ENCODE measurements at places on chromosomes 4 and X.

- DNase-seq, result no peak
Measured at GRCh38 chr4:56768763-56769162, 52.7 kb downstream of the SPINK2 start.

DNA sequence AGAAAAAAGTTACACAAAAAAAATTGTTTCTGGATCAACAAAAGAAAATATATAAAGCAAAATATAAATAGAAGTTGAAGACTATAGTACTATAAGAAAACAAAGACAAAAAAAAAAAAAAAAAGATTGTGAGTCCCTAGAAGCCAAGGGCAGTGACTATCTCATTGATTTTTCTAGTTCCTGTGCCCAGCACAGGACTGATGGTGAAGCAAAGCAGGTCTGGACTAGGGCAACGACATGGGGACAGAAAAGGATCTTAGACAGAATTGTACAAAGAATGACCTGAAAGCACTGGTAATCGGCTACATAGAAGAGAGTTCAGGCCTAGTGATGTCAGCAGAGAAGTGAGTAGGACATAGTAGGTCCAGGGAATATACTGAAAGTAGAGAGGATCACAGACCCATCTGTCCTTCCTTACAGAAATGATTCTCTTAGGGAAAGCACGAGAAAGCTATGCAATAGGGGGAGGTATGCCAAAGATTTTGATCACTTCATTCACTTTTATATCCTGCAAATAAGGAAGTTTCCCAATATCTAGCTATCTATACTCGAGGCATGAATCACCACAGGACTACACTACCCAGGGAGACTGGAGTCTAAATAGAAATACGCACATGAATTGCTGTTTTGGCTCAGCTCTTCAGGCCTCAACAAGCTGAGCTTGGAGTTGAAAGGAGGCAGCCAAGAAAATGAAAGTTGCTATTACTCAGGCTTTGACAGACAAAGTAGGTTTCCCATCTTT lies 230.9 kb upstream of the GPC4 start:
- DNase-seq, result no peak

GRCh38 chr4:184450045-184450444 lies 24.3 kb downstream of the IRF2 start:
- DNase-seq, result no peak

DNA sequence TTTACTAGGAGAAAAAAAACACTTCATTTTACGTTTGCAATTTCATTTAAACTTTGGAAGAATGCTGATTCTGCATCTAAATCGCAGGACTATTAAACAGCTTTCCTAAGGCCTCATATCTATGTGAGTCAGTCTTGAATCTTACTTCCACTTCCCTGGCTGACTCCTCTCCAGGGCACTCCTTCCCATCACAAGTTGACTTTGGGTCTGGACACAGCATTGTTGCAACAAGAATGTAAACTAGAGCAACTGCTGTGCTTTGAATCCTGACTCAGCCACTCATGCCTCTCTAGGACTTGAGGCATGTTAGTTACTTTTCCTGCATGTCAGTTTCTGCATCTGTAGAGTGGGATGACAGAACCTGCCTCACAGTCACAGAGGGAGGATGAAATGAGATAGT lies 413.8 kb downstream of the FAT4 start:
- no peak for DNase-seq

- DNase-seq, result no peak
Measured at GRCh38 chr4:71270901-71271300, 67.9 kb upstream of the SLC4A4 start.

DNA sequence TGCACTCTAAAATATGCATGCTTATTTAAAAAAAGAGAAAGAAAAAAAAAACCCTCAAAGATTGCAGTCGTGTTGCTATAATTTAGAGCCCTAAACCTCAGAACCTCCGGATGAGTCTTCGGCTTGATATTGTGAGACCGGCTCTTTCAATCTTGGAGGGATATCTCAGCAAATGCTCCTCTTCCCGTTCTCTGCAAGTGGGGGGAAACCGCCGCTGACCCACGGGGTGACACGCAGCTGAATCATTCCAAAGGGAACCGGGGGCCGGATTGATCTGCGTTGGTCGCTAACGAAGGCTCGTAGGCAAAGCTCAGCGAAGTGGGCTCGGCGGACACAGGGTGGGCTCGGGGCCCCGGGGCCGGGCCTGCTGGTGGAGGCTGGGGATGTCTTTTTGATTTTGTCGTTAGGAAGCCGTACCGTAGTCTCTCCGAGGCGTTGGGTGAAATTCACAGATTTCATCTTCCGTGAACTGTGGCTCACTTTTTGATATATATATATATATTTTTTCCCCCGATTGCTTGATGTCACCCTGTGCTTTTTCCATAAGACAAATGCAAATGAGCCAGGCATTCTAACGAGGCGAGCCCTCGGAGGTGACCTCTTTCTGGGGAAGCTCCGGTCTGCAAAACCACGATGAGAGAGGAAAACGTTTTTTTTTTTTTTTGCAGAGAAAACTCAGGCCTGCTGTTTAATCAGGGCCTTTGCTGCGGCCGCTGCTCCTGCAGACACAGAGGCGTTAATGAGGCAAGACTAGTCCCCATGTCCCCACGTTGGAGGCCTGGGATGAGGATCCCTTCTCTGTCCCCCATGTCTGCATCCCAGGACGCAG lies 110.7 kb upstream of the PPP2R3B start:
- no peak for DNase-seq

GRCh38 chr4:152591876-152592275 lies 56.0 kb upstream of the FBXW7 start:
- DNase-seq, result no peak

GRCh38 chrX:12901486-12901885 lies 4.9 kb upstream of the TLR8 start:
- no peak for DNase-seq

GRCh38 chr4:61468024-61468720 lies 268.0 kb downstream of the ADGRL3 start:
- no peak for DNase-seq

DNA sequence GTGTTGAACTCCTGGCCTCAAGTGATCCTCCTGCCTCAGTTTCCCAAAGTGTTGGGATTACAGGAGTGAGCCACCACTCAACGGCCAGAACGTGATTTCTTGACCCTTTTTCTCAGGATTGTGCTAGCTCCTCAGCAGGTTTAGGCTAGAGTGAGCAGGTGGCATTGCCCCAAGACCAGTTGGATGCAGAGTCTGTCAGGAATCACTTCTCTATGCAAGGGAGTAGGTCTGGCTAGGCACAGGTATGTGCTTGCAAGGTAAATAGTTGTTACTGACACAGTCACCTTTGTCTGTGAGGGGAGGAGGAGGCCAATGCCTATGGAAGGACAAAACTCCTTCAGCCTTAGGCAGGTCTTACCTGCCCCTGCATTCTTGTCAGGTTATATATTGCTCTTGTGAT lies 24.2 kb downstream of the SLC25A5 start:
- no peak for DNase-seq

DNA sequence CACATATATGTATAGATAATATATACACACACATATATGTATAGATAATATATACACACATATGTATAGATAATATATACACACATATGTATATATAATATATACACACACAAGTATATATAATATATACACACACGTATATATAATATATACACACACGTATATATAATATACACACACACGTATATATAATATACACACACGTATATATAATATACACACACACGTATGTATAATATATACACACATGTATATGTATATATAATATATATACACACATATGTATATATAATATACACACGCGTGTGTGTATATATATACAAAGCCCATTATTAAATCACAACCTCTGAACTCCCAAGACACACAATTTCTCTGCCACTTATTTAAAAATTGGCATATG lies 8.0 kb upstream of the UBE2K start:
- no peak for DNase-seq

GRCh38 chr4:15794426-15794825 lies 16.3 kb downstream of the CD38 start:
- no peak for DNase-seq

DNA sequence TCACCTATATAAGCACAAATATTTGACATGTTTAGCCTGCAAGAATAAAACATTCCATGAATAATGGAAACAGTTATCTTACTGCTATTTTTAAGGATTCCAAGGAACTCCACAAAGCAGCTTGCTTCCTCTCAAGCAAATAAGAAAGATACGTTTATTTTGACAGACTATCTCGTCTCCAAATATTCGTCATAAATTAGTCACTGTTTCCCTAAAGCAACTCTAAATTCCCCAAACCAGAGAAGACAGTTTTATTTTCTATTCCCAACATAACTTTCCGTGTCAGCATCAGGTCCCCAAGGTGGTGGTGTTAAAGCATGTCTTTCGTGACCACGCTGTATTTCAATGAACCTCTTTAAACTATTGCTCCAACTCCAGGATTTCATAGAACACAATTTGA lies 24.3 kb upstream of the DKK2 start:
- no peak for DNase-seq

DNA sequence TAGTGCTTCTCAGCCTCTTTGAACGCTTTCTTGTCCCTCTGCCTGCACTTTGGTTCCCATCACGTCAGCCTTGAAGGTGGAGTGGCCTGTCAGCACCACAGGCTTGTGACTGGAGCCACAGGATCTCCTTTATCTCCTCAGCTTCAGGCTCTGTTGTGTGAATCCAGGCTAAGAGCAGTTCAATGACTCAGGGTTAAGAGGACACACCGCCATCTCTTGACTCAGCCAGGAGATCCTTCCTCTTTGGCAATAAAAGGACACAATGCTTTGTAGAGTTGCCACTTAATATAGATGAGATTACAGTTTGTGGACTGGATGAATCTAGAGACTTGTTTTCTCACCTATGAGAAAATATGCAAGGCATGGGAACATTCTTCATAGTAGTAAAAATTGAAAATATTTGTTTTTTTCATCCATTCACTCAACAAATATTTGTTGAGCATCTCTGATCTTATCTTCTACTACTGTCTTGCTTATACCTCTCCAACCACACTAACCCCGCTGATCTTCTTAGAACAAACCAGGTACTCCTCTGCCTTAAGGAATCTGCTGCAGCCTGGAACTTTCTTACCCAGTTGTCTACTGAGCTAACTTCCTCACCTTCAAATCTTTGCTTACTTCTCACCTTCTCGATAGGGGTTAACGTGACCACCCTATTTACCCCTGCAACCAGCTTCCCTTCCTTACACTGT lies 62.3 kb downstream of the UCHL1 start:
- peak; percentile 28 for DNase-seq

DNA sequence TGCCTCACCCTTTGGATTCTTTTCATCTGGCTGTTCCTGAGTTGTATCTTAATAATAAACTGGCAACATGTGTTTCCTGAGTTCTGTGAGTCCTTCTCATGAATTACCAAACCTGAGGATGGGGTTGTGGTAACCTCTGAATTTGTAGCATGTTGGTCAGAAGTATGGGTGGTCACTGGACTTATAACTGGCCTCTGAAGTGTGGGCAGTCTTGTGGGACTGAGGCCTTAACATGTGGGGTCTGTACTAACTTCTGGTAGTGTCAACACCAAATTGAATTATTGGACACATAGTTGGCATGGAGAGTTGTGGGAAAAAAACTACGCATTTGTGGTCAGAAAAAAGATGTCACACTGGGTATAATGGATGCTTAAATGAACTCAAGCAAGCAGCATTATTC lies 45.0 kb upstream of the TNIP3 start:
- no peak for DNase-seq

DNA sequence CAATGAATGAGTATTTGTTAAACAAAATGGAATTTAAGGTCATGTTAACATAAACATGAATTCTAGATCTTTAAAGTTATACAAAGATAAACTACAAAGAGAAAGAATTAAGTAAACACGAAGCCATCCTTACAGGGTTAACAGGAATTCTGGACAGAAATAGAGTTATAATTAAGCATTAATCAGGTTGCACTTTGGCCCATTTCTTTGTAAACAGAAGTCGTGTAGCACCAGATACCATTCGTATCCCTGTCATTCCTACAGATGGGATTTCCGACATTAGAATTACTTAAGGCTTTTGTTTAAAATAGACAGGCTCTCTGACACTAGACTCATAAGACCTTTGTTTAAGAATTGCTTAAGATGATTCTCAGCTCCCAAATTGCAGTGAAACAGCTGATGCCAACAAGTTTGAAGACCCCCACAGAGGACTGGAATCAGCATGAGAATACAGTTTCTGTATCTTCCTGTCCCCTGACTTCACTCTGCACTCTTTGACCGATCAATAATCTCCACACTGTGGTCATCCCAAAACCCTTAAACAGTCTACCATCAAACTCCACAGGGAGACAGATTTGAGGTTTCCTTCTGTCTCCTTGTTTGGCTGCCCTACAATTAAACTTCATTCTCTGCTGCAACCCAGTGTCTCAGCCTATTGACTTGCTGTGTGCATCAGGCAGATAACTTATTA lies 22.3 kb upstream of the TMEM150C start:
- no peak for DNase-seq

DNA sequence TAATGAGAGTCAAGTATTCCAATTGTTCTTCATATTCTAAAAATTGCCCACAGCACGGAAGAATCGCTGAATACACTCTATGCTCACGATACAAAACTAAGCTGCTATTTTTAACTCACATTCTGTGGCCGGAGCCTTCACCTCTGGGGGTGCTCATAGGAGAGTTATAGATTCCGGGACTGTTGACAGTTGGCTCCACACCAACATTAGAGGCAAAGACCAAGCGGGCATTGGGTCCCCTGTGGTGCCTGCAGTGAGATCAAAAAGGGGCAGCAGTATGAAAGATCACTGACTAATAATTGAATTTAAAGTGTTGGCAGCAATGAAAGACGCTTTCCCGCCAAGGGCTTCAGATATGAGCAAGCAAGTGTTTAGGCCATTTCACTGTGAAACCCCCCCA lies 146.0 kb downstream of the TMEM144 start:
- DNase-seq, result no peak

- DNase-seq, result no peak
Measured at GRCh38 chr4:178314287-178314686, 872.0 kb upstream of the AGA start.

- no peak for DNase-seq
Measured at GRCh38 chrX:108610141-108610540, 126.2 kb downstream of the IRS4 start.

DNA sequence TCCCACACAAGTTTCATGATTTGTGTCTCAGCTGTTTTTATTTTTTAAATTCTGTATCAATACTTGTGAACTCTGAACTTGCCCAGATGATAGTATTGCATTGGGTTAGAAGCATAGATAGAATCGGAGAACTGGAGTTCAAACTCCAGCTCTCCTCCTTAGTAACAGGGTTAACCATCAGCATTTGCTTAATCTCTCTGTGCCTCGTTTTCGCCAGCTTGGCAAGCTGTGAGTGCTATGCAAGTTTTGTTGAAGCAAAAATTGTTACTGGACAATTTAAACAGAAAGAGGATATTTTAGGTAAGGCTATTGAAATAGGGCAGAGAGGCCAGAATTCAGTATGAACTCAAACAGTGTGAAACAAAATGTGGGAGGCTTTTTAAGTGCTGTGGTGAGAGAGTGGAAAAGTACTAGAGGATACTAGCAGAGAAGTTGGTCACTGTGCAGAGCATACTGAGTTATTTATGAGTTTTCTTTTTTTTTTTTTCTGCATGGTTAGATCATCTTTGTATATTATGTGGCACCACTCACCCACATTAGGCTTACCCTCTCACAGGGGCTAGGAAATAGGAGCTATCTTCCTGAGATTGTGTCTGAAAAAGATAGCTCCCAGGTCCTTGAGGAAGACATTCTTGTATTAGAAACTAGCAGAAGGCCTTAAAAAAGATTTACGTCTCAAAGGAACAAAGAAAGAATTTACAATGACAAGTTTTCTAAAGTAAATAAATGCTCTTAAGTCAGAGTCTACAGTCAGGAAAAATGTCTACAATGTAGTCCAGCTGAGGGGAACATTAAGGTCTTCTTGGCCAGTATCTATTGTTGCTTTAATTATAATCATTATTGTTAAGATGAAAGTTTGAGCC lies 1126.6 kb downstream of the FAT4 start:
- DNase-seq, result no peak

Data from NCI-H774 (cell line).